A549 treated with dexamethasone at 1 μM for 4 hours (cell line): ENCODE measurements at places on chromosomes 6 and 20. TPM values are rescaled to one million over a fixed set of nuclear protein-coding genes. Genes with fewer than 3 reads are reported as not detected.

POU5F1 gene
- 11.8 to 22.2 TPM (median 16.0 TPM) in 5 replicates for total RNA-seq

MAN1A1 gene
- total RNA-seq: 0.01 to 0.07 TPM (median 0.04 TPM) in 4 of 5 replicates, not detected in the other

GPR6 gene
- total RNA-seq: not detected in 5 replicates

TTLL9 gene
- total RNA-seq: 0.05 to 0.07 TPM in 2 of 5 replicates, not detected in the others

SIRPG gene
- total RNA-seq: not detected in 5 replicates
